H7 (cell line): ENCODE measurements at places on chromosomes 1 and 21. TPM values are rescaled to one million over a fixed set of nuclear protein-coding genes. Genes with fewer than 3 reads are reported as not detected.

DNA sequence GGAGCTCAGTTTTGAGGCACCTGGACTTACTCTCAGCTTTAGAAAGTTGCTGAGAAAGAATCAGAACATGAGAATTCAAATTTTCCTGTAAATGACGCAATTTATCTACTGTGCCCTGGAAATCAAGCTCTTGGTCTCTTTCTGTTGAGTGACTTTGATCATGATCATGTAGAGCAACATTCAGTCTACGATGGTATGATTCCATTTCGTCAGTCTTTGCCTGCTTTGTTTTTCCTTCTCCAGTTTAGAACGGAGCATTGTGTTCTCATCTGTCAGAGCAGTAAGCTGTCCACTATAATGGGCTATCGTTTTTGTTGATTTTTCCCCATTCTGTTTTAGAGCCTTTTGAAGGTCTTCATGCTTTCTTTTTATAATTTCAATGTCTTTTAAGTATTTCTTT lies 20.7 kb downstream of the SFT2D2 start:
- no peak for DNase-seq

DNA sequence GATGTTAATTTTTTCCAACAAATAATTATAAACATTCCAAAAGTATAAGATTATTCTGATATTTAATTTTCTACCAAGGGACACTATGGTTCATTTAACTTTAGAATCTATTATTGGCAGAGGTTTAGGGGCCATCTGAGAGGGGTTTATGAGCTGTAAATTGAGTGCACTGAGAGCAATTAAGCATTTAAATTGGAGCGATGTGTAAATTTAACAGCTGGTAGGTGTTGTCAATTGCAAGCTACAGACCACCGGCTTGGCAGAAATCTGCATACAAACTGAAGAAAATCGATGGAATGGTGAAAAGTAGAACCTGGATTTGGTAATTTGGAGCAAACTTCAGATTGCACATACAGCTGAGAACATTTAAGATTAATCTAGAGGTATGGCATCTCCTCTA lies 55.8 kb upstream of the MTF2 start:
- DNase-seq, result no peak

SLAMF9 gene
- not detected in 2 replicates for total RNA-seq

MTARC1 gene
- 28.6 and 31.2 TPM in 2 replicates for total RNA-seq

- no peak for DNase-seq
Measured at GRCh38 chr1:162256287-162256686, 120.4 kb downstream of the SPATA46 start.

C1QA gene
- not detected in 2 replicates for total RNA-seq

DNA sequence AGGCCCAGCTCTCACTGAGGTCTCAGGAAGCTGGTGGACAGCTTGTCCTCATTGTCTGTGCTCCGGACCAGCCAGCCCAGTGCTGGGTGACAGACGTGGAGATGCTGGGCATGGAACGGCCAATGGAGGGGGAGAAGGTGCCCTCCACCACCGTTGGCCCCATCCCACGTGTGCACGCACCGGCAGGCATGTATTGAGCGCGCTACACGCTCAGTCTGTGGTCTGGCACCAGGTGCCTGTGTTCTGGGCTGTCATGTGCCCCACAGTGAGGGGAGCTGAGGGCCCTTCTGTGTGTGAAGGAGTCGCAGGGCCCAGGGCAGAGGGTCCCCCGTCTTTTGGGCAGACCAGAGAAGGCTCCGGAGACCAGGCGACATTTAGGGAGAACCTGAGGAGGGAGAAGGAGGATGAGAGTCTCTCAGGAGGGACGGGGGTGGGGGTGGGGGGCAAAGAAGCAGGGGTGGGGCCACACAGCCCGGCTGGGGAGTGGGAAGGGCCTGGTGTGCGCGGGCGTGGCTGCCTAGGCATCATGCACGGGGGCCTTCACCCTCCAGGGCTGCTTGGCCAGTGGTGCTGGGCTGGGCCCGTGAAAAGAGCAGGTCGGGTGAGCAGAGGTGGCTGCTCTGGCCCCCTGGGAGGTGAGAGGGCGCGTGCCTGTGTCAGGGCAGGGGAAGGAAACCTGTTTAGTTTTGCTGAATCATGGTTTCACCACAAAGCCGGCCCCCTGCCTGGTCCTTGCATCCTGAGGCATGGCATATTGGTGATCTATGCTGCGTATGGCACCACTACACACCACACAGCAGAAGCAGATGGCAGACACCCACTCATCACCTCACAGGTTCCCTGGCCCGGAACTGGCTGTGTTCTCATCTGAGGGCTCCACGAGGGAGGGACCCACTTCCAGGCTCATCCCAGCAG lies 86.7 kb upstream of the TTC34 start:
- no peak for DNase-seq
